ENCODE measurements at places on chromosomes 3 and 15. TPM values are rescaled to one million over a fixed set of nuclear protein-coding genes. Genes with fewer than 3 reads are reported as not detected.

The DUOXA2 gene
- total RNA-seq, result 0.17 TPM

The TM4SF1 gene
- 39.4 TPM for total RNA-seq

The TMEM108 gene
- 4.8 TPM for total RNA-seq

The NR2E3 gene
- 0.38 TPM for total RNA-seq

The FSIP1 gene
- 2.9 TPM for total RNA-seq

The AHSG gene
- 0.27 TPM for total RNA-seq

The STAB1 gene
- total RNA-seq, result 0.12 TPM

The KLHL40 gene
- total RNA-seq, result 0.12 TPM

The SNAP23 gene
- total RNA-seq, result 62.8 TPM

The TNNC1 gene
- 16.6 TPM for total RNA-seq

The SKOR1 gene
- total RNA-seq, result 0.65 TPM

The RLBP1 gene
- total RNA-seq, result not detected

The NR1I2 gene
- total RNA-seq, result 1.4 TPM

The ERC2 gene
- total RNA-seq, result 6.1 TPM

The SI gene
- total RNA-seq, result 4.7 TPM

The RASL12 gene
- 0.33 TPM for total RNA-seq

The ARGFX gene
- not detected for total RNA-seq

The CADPS gene
- 21.6 TPM for total RNA-seq

The TPRG1 gene
- total RNA-seq, result 24.2 TPM

The C3orf85 gene
- total RNA-seq, result 2.3 TPM

The EIF4E3 gene
- total RNA-seq, result 14.4 TPM

The GPR149 gene
- total RNA-seq, result 0.14 TPM

The OR5K4 gene
- total RNA-seq, result not detected

The IL20RB gene
- total RNA-seq, result 0.56 TPM

The CSPG4 gene
- 0.19 TPM for total RNA-seq

The IRAK2 gene
- total RNA-seq, result 2.5 TPM

The LTK gene
- total RNA-seq, result 0.51 TPM

The SEMA3F gene
- total RNA-seq, result 48.0 TPM

The CADM2 gene
- 11.4 TPM for total RNA-seq

The CDCP1 gene
- 26.3 TPM for total RNA-seq

The GOLGA8K gene
- total RNA-seq, result not detected

The GOLGA8S gene
- total RNA-seq, result 0.19 TPM

The MKRN2 gene
- total RNA-seq, result 28.6 TPM

The TMC3 gene
- 0.10 TPM for total RNA-seq

The CLRN1 gene
- not detected for total RNA-seq

The GOLGA6L7 gene
- not detected for total RNA-seq

The KY gene
- total RNA-seq, result 0.58 TPM

The CAPN7 gene
- total RNA-seq, result 37.9 TPM

The SERINC4 gene
- total RNA-seq, result 0.14 TPM

The DCUN1D1 gene
- total RNA-seq, result 60.7 TPM

Data from type B pancreatic cell (in vitro differentiated cells).